ENCODE measurements at places on chromosomes 16 and 17.

GRCh38 chr16:15765880-15766279 is 90.9 kb downstream of the MYH11 start:
- DNase-seq, result no peak

GRCh38 chr17:4167786-4168185 is 24.8 kb downstream of the CYB5D2 start:
- DNase-seq, result no peak

- no peak for DNase-seq
Measured at GRCh38 chr16:12157517-12158093, 181.1 kb downstream of the SNX29 start.

DNA sequence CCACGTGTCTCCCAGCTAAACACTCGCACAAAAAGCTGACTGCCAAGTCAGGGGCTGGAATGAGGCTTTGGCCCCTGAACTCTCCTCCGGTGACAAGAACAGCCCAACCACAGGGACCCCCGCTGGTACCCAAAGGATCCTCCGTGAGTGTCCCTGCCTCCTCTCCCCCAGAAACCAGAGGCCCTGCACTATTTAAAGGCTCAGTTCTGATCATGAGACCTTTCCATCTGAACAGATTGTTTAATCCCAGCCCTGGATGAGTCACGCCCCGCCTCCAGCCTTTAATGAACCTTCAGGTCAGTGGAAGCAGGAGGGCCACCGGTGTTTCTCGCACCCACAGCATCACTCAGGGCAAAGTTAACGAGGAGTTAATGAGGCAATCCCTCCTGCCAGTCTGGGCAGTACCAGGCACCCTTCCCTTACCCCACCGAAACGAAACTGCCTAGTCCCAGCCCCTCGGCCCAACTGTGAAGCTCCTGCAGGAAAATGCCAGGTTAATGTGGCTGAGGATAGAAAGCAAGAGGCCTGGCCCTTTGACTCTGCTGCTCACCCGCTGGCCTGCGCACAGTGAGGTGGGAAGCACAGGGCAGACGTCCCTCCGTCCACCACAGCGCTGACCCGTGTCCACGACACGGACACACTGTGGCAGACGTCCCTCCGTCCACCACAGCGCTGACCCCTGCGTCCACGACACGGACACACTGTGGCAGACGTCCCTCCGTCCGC is 32.4 kb downstream of the TIMM22 start:
- no peak for DNase-seq

- DNase-seq, result no peak
Measured at GRCh38 chr16:53925107-53925410, 221.1 kb downstream of the FTO start.

- DNase-seq, result no peak
Measured at GRCh38 chr17:68399638-68400403, 57.5 kb downstream of the WIPI1 start.

- DNase-seq, result no peak
Measured at GRCh38 chr16:85869785-85870558, 29.0 kb upstream of the IRF8 start.

GRCh38 chr16:66940236-66940635 is 4.9 kb downstream of the CES2 start:
- no peak for DNase-seq

DNA sequence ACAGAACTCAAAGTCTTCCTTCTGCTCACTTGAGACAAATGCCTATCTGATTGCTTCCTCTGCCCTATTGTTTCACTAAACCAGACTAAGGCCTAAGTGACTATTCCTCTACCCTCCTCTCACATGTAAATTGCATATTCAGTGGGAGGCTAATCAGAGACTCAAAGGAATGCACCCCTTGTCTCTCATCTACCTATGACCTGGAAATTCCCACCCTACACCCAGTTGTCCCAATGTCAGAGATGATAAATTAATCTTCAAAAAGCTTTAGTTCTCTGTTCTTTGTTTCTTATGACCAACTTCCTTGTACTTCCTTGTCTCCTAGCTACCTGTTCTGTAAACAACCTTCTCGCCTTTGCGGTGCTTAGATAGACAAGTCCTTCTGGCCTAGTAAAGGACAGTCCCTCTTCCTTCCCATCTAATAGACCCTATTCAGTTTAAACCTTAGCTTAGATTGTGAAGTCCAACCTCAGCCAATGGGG is 76.0 kb downstream of the EMP2 start:
- no peak for DNase-seq

- no peak for DNase-seq
Measured at GRCh38 chr17:67713169-67713568, 4.6 kb upstream of the NOL11 start.

- DNase-seq, result peak; percentile 47
Measured at GRCh38 chr17:57783338-57783742, 38.2 kb upstream of the CCDC182 start.

Measured in 8988T (cell line).